ENCODE measurements at places on chromosomes 7 and 10.

GRCh38 chr10:77421591-77421990 lies 216.0 kb downstream of the KCNMA1 start:
- no peak for DNase-seq

DNA sequence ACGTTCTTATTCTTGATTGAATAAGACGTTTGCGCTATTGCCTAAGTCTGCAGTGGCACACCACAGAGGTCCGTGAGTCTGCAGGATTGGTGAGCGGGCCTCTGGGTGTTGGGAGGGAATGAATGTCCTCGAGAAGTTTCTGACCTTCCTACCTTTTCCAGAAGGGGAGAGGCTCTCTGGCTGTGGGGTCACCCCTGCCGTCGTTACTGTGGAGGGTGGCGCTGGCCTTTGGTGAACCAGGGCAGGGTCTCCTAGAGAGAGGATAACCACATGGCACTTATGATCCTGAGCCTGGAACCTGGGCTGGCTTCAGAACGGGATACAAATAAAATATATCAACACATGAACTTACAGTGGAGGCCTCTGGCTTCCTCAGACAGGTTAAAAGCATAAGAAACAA lies 13.8 kb downstream of the IL15RA start:
- peak; percentile 44 for DNase-seq

- DNase-seq: no peak
These were observed 2.9 kb upstream of the MLLT10 start for GRCh38 chr10:21531164-21531563.

DNA sequence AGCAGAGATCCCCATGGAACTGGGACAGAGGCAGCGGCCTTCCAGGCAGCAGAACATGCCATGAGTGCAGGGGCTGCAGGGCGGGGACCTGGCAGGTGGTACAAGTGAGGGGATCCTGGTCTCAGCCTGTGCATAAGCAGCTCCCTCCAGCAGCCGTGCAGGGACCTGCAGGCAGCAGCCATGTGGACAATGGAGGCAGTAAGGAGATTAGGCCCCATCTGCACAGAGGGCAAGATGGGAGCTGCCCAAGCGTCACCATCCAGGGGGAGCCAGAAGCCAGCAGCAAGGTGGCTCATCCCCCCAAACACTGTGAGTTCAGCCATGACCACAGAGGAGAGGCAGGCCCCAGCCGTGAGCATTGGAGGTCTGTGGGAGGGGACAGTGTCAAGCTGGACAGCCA lies 3.1 kb downstream of the DDC start:
- no peak for DNase-seq
